Glutamatergic neuron (in vitro differentiated cells): ENCODE measurements at places on chromosomes 4 and X. TPM values are rescaled to one million over a fixed set of nuclear protein-coding genes. Genes with fewer than 3 reads are reported as not detected.

- H3K27ac ChIP-seq, result no peak overlapping the region
- DNase-seq, result no peak
- H3K4me3 ChIP-seq, result no peak overlapping the region
- peaks cover 2% of the 10 kb centered on the region for H3K27me3 ChIP-seq
Observed at GRCh38 chr4:78661921-78662521, 110.5 kb downstream of the ANXA3 start.

DNA sequence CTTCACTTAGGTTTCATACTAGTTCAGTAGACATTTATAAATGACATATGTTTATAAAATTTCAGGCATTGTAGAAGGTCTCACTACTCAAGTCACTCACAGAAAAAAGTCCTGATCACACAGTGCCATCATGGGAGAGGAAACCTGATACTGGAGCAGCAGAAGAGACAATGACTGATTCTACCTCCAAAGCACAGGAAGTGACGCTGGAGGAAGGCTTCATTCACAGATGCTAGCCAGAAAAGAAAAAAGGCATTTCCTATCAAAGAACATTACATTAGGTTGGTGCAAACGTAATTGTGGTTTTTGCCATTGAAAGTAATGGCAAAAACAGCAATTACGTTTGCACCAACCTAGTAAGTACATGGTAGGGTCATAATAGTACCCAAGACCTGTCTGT lies 79.5 kb downstream of the RASGEF1B start:
- H3K36me3 ChIP-seq, result no peaks in the 10 kb centered on the region
- H3K4me1 ChIP-seq, result peaks cover 4% of the 10 kb centered on the region
- no peaks in the 10 kb centered on the region for H3K27me3 ChIP-seq
- H3K4me3 ChIP-seq, result no peak overlapping the region
- no peak for DNase-seq
- H3K27ac ChIP-seq, result no peak overlapping the region

GRCh38 chr4:183426507-183426906 lies 17.9 kb upstream of the CDKN2AIP start:
- no peak overlapping the region for H3K27ac ChIP-seq
- H3K36me3 ChIP-seq, result no peaks in the 10 kb centered on the region
- H3K4me3 ChIP-seq, result no peak overlapping the region
- peaks cover 2% of the 10 kb centered on the region for H3K27me3 ChIP-seq

DNA sequence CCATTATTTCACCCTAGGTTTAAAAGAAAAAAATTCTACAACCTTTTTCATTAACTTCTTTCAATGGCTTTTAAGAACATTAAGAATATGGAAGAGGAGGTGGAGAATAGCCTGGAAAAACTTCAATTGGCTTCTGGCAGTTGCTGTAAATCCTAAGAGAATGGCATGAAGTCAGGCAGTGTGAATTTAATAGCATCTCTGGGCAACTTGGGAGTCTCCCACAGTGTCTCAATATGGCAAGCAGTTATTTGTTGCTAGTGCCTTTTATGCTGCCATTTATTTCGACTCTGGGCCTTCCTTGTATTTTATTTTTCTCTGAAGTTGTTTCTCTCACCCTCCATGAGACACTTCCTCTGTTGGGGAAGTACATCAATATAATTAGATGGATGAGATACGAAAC lies 322.1 kb downstream of the CBLL2 start:
- no peaks in the 10 kb centered on the region for H3K36me3 ChIP-seq
- no peak overlapping the region for H3K4me3 ChIP-seq
- H3K4me1 ChIP-seq, result no peaks in the 10 kb centered on the region
- no peak for DNase-seq
- H3K27ac ChIP-seq, result no peak overlapping the region

The NXF3 gene
- total RNA-seq, result not detected

The SPANXD gene
- not detected for total RNA-seq

The SLC9B2 gene
- total RNA-seq, result 14.4 TPM

The PARM1 gene
- 94.3 TPM for total RNA-seq
